Upper lobe of left lung (tissue), 6 donors: ENCODE measurements at places on chromosomes 3 and 15.

DNA sequence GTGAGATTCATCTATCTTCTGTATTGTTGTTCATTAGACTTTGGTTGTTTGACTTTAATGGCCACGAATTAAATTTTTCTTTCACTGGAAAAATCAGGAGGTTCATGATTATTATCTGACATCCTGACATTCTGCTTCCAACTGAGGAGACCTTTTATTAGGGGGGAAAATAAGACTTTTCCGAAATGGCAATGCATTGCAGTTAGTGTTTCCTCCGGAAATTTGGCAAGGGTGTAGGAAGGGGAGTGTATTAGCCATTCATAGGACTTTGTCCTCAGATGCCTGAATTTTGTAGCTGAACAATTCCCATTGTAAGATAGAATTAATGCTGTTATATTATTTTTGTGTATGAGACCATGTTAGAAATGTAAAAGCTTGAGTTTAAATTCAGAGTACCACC, 450.6 kb upstream of the TGFBR2 start:
- no peak for DNase-seq

- DNase-seq, result no peak
These were observed 20.8 kb upstream of the RAD18 start for GRCh38 chr3:8984081-8984480.

- no peak for DNase-seq
These were observed 150.2 kb downstream of the IMPG2 start for GRCh38 chr3:101170062-101170771.

DNA sequence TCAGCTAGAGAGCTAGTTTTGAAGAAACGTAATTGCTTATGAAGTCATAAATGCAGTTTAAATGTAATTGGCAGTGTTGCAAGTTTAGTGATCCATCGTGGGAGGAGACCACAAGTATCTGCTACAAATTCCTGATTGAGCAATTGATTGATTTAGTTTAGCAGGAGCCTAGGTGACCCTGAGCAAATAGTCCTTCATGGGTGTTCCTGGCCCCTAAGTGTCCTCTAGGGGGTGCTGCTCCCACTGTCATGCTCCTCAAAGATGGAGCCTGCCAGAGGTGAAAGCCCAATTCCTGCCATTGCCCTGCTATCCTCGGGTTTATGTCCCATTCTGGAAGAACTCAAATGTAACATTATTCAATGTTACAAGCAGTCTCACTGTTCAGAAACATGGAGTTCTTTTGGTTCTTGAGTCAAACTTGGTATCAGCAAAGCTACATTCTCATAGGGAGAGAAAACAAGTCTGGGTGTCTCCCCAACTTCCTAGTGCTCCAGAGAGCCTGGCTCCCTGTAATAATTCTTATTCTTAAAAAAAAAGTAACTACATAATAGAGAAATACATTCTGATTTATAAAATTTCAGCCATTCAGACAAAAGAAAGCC, 29.8 kb upstream of the SENP5 start:
- DNase-seq, result peak; percentile 73

GRCh38 chr3:72448858-72449257, 399.4 kb downstream of the SHQ1 start:
- no peak for DNase-seq

- peak; percentile 62 for DNase-seq
These were observed 31.0 kb downstream of the GRIP2 start for GRCh38 chr3:14508966-14509795.

GRCh38 chr15:39400821-39401550, 179.9 kb upstream of the THBS1 start:
- no peak for DNase-seq
